Small intestine (tissue), 16 donors: ENCODE measurements at places on chromosomes 4 and X.
A peak's percentile ranks its signal among the peaks of the same experiment; 100 is the strongest.

DNA sequence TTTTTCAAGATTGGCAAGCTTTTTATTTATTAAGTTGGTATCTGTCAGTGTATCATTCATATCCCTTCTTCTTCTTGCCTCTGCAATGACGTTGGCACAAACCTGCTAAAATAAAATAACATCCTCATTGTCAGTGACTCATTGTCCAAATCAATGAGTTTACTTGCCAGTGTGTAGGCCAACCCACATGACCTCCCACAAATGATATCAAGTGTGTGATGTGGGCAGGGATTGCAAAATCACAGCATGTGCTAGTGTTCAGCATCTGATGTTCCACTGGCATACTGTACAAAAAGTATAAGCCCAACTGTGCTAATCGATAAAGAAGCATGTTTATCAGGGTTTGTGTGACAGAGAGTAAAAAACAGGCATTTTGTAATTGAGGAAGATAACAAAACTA lies 25.5 kb downstream of the GPAT3 start:
- no peak for DNase-seq

GRCh38 chrX:54786967-54787366 lies 11.1 kb downstream of the ITIH6 start:
- peak; percentile 35 for DNase-seq

GRCh38 chr4:17317526-17317925 lies 194.4 kb downstream of the QDPR start:
- DNase-seq: no peak

DNA sequence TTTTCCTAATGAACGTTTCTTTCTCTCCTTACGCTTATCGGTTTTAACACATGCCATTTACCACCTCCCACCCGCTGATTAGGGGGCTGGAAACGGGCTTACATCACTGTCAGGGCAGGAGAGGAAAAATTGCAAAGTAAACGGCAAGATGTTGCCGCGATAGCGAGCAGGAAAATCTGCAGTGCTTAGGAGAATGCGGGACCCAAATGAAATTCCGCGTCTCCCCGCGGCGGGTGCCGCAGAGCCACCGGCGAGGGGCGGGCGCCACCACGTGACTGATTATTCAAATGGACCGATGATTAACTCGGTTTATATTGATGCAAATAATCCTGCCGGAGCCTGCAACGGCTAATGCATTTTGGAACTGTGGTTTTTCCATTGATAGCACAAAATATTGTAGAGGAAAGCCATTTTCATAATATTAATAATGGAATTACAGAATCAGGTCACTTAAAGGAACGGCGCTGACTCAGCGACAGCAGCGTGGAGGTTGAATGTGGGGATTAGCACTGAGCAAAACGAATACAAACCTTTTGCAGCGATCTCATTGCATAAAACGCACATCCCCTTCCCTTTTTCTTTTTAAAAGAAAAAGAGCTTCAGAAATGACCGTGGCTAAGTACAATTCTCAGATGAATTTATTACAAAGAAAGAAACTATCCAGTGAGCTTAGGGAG lies 224.2 kb downstream of the STIM2 start:
- DNase-seq: peak; percentile 22

DNA sequence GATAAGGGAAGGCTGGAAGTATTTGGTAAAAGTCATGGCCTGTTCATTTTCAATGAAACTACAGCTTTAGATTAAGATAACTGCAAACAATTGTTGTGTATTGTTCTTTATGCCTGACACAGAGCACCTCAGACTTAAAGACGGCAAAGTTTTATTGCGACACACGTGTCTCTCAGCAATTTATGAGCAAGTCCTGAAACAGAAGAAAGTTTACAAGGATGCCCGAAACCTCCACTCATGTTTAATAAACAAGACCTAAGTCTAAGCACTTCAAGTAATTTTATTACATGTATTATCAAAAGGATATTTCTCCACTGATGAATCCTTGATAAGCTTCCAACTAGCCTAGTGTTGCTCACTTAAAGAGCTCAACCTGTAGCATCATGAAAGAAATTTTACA lies 51.0 kb downstream of the DHX15 start:
- DNase-seq: no peak

- DNase-seq: no peak
Observed at GRCh38 chr4:14719053-14719452, 283.2 kb upstream of the CPEB2 start.

GRCh38 chr4:98618680-98619079 lies 39.7 kb downstream of the TSPAN5 start:
- no peak for DNase-seq

- no peak for DNase-seq
Observed at GRCh38 chr4:81516241-81516640, 44.5 kb upstream of the RASGEF1B start.

- DNase-seq: no peak
Observed at GRCh38 chrX:41553688-41554087, 106.5 kb downstream of the NYX start.

GRCh38 chr4:87092389-87093141 lies 127.9 kb downstream of the KLHL8 start:
- DNase-seq: peak; percentile 90

DNA sequence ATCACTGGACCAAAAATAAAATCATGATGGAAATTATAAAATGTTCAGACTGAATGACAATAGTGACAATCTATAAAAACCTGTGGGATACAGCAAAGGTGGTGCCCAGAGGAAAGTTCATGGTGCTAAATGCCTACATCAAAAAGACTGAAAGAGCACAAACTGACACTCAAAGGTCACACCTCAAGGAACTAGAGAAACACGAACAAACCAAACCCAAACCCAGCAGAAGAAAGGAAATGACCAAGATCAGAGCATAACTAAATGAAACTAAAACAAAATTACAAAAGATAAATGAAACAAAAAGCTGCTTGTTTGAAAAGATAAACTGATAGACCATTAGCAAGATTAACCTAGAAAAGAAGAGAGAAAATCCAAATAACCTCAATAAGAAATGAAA lies 78.7 kb downstream of the ANAPC10 start:
- DNase-seq: no peak

DNA sequence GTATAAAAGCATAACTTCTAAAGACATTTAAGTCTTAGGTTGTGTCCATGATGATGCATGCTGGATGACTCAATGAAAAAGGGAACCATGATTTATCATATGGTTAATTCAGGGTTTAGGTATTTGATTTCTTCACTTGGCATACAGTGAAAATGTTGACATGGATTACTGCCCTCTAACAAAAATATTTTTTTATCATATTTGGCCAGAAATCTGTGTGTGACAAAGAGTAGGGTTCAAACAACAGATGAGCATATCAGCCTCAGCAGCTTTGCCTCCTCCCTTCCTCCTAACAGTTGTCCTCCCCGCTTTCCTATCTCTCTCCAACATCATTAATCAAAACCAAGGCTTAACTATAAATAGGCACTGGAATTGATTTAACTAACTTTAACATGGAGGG lies 46.3 kb downstream of the ARHGAP6 start:
- DNase-seq: no peak

- peak; percentile 0 for DNase-seq
Observed at GRCh38 chrX:83845397-83845796, 15.5 kb upstream of the CYLC1 start.

GRCh38 chr4:145609481-145610427 lies 9.4 kb upstream of the MMAA start:
- peak; percentile 78 for DNase-seq

GRCh38 chrX:40866893-40867292 lies 131.6 kb upstream of the MED14 start:
- no peak for DNase-seq

GRCh38 chrX:2549876-2550275 lies 49.1 kb upstream of the DHRSX start:
- no peak for DNase-seq

DNA sequence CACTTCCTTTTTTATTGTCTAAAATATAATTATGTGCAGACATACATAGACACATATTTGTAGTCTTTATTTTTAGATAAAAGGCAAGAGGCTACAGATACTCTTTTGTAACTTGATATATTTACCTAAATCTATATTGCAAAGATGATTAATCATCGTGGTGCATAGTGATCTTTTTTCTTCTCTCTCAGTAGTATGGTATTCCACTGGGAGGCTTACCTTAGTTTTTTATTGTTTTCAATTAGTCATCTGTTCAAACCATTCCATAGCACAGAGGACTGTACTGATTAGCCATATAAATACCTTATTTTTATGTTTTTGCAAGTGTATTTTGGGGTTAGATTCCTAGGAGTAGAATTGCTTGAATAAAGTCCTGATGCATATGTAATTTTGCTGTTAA lies 619.7 kb downstream of the GRXCR1 start:
- no peak for DNase-seq

- DNase-seq: no peak
Observed at GRCh38 chrX:69029771-69030170, 135.5 kb downstream of the PJA1 start.

DNA sequence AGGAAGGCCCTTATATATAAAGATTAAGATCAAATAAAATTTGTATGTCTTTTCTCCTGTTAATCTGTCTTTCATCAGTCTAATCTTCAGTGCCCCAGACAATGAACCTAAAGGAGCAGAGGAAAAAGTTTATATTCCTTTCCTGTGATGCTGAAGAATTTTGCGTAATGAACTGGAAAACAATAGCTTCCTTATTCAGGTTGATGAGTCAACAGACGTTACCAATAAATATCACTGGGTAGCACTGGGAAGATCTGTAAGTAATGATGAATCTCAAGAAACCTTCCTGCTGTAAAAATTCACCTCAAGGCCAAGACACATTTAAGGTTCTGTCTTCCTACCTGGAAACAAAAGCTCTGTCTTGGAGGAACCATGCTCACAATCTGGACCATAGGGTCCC lies 25.5 kb downstream of the CDKN2AIP start:
- DNase-seq: no peak

- no peak for DNase-seq
Observed at GRCh38 chr4:8016527-8016926, 76.9 kb upstream of the AFAP1 start.

GRCh38 chr4:94757192-94758140 lies at the start of gene BMPR1B:
Gene BMPR1B, plus strand, starts transcription at chr4:94757955. Its CDS starts 346,470 bp downstream, at chr4:95104425.
- peak; percentile 59 for DNase-seq

DNA sequence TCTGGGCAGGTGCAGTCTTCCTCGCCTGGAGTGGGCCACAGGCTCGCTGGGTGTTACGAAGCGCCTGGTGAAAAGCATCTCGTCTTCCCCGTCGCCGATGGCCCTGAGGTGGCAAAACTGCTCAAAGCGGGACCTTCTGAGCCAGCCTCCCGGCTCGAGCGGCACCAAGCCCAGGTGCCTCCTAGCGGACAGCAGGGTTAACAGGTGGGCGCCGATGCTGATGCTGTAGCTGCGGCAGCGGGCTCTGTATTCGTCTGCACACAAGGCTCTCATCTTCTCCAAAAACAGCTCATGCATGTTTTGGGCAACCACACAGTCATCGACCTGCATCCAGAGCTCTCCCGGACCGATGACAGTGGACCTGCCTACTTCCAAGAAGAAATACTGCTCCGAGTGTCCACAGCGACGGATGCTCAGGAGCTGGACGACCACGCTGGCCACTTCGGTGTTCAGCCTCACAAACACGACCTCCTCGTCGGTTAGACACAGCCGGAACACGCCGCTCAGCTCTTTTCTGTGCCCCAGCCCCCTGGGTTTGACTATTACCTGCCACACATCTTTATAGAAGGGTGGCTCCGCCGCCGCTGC lies 1.2 kb downstream of the IRS4 start:
- peak; percentile 7 for DNase-seq

DNA sequence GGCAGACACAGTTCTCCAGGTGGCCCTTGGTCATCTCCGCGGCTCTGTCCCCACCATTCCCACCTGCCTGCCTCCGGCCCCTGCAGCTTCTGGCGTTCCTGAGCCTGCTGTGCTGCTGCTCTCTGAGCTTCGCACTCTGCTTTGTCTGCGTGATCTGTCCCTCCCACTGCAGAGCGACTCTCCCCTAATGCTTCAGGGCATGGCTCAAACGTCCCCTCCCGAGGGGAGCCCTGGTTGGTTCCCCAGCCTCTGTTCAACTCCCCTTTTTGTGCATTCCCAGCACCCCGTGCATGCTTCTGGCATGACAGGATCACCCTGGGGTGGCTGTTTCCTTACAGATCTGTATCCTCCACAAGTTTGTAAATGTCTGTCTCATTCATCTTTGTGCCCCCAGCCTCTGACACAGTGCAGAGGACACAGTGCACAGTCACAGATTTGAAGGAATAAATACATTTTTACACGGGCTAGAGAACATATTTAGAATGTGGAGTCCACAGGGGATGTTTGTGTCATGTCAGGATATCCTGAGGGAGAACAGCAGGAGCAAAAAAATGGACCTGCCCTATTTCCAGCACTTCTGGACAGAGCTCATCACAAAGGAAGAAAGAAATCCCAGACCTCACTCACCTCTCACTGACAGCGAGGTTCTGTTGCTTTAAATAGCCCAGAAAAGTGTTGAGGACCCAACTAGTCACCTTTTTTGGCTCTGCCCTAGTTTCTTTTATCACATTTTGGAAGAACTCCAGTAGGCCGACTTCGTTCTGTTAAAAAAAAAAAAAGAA lies 72.6 kb downstream of the GATB start:
- DNase-seq: no peak

GRCh38 chr4:181559637-181560036 lies 683.6 kb upstream of the TENM3 start:
- no peak for DNase-seq

DNA sequence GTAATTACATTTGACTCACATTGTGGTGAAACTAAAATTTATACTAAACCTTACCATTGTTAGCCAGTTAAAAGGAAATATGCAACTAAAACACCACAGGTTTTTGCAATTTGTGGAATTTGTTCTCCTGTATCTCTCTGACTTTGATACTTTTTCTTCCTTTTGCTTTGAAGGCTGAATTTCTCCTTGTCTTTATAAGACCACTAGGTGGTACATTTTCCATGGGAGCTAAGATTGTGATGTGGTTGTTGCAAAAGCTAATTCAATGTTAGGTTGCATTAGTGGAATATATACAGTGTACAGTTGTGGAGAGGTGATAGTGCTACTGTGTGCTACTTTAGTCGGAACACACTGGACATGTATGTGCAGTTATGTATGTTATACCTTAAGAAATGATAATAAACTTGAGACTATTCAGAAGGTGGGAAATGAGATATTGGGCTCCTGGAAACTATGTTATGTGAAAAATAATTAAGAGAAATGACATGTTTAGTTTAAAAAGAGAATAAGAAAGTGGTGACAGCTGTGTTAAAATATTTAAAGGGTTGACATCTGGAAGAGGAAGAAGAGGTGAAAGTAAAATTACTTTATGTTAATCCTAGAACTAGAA lies 70.3 kb downstream of the ARL9 start:
- peak; percentile 33 for DNase-seq

DNA sequence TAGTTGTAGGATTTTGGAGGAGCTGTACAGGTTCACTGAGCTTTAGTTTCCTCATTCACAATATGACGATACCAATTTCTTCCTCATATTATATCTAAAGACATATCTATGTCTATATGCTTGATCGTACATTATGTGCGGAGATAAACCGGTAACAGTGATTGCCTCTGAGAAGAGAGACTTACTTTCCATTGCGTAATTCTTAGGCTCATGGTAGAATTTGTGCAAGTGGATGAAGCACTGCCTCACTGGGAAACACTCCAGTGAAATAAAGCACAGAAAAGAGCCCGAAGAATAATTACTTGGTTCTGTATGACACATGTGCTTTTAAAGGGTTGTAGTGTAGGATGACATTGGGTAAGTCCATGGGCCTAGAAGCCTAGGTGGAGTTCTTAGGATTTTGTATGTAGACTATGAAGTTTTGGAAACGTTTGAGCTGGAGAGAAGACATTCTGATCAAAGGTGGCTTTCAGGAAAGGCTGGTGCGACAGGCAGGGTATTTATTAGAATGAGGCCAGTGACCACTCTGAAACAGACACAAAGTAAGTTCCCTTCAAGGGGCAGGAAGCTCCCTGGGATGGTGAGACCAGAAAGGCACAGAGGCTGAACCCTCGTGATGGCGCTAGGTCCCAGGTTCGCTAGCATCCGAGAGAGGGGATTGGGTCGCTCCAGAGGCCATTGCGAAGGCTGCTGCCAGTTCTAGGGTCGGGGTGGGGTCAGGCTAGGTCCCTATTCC lies 649 bp upstream of the VBP1 start:
- DNase-seq: no peak
